Fibroblast of skin of left biceps (primary cell): ENCODE measurements at places on chromosomes 1 and 21.

GRCh38 chr21:42433946-42434551 lies 30.3 kb downstream of the UBASH3A start:
- no peak for DNase-seq

- DNase-seq = no peak
These were observed 120.4 kb upstream of the PTGFR start for GRCh38 chr1:78370356-78370755.

DNA sequence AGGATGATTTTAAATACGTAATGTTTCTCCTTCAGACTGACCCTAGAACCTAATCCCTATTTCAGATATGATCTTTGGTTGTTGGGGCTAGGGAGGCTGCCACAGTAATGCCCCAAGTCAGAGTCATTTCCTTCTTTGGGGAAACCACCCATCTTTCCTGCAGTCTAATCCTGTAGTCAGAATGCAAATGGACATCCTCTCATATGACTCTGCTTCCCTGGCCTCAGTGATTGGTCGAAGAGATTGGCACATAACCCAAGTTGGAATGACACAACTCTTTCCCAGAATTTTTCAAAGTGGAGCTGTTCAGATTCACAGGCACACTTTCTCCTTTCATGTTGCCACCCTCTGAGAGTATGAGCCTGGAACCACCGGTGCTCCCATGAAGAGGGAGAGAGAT lies 58.8 kb upstream of the ZNF644 start:
- DNase-seq = no peak

DNA sequence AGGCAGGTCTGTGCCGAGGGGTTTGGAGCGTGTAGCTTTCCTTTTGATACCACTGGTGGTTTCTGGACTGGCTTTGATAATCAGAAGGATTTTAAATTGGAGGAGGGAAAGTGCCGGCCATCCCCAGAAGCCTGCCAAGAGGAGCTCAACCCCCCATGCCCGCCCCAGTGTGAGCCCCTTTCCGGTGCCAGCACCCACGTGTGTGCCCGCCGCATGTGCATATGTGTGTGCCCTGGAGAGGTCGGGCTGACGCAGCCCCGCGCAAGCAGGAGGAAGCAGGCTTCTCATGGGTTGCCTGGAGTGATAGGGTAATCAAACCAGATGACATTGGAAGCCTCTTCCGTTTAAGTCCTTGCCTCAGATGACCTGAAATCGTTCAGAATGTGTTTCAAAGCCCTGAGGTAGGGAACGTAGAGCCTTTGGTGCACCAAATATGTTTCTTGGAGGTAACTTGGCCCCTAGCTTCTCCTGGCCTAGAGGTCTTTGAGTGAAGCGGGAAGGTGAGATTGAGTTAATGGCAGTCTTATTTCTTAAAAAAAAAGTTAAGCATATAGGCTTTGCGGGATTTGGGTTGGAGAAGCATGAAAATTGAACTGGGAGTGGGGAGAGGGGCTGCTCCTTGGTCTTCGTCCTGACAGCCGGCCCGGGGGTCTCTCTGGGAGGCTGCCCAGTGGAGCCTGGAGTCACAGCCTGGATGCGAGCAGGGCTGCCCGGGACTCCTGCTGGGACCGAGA lies 34.1 kb upstream of the ARHGEF16 start:
- no peak for DNase-seq

DNA sequence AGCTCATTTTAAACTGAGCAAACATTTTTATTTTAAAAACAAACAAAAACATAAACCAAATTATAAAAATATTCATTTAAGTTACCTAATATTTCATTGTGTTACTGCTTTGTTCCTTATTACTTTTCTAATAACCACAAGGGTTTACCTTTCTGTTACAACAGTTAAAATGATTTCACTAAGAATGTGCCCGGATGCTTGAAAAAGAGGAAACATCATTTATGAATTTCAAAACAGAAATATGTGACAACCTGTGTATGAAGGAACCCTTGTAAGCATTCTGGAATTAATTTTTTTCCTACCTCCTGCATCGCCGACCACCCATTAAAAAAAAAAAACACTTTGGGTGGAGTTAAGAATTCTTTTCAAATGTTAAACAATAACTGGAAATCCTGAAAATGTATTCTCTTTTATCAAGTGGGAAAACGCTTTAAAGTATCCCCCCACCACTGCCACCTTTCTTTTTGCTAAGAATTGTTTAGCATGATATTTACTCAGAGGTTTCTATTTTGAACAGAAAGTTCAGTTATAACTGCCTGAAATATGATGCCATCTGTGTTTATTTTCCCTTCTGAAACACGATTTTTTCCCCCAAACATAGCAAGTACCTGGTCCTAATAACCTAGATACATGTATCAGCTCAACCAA lies 9.1 kb downstream of the CYYR1 start:
- DNase-seq = no peak

DNA sequence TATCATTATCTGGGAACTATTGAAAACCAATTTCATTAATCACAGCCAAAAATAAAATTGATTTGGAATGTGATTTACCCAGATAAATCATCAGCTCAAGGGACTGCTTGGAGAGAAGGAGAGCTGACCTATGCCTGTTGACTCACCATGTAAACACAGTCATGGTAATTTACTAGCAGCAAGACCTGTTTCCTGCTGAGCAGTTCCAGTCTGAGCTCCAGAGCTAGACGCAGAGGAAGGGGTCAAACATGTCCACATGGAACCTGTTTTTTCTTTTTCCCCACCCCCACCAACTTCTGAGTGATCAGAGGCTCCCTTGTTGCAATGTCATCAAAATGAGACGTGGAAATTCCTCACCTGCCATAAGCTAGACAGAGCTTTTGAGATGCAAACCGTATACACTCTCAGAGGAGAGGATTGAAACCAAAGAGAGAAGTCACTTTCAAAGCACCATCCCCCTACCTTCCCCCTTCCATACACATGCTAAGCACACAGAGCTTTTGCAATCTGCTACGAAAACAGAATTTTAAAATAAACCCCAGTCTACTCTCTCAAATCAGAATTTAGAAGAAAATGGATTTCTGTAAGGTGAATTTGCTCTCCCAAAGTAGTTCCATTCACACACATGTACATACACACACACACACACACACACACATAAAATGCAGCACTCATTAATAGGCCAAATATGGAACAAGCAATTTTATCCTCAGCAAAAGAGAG lies 55.9 kb upstream of the PTGFRN start:
- no peak for DNase-seq

DNA sequence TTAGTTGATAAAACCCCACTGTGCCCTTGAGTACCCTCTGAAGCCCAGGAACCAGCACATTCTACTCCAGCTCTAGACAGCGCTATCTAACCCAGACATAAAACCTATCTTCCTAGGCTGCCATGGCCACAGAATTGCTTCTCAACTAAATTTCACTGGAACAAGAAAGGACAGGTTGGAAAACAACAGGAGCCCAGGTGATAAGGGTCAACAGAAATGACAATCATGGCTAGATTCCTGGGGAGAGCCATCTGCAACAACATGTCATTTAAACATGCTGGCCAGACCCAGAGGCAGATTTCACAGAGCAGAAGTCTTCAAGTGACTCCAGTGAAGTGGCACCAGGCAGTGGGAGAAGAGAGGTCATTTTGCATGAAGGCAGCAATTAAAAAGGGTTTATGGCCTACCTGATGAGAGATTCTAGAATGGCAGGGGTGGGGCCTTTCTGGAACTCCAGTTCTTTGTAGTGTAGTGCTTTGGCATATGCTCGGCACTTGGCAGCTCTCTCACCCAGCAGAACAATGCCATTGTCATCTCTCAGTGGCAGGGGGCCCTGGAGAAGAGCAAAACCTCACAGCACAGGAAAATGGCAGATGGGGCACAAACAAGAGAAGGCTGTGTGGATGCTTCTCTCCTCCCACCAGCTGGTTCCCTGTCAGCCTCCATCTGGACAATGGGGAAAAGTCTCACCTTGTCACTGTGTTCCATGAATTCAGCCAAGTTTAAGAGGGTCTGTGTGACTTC lies 9.9 kb downstream of the ANGPTL7 start:
- no peak for DNase-seq

GRCh38 chr21:16741141-16741665 lies 771.6 kb upstream of the CXADR start:
- no peak for DNase-seq

GRCh38 chr1:180152588-180152987 lies 2.1 kb upstream of the QSOX1 start:
- no peak for DNase-seq

DNA sequence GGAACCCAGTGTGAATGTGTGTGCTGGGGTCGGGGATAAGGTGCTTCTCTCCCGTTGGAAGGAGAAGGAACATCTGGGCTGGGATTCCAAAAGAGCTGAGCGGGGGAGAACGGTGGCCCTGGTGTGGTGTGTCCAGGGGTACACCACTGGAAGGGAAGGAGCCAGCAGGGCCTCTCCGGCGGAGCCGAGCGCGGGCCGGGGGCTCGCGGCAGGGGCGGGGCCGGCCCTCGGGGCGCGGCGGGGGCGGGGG lies 231 bp upstream of the RPS6KA1 start:
- DNase-seq = no peak

DNA sequence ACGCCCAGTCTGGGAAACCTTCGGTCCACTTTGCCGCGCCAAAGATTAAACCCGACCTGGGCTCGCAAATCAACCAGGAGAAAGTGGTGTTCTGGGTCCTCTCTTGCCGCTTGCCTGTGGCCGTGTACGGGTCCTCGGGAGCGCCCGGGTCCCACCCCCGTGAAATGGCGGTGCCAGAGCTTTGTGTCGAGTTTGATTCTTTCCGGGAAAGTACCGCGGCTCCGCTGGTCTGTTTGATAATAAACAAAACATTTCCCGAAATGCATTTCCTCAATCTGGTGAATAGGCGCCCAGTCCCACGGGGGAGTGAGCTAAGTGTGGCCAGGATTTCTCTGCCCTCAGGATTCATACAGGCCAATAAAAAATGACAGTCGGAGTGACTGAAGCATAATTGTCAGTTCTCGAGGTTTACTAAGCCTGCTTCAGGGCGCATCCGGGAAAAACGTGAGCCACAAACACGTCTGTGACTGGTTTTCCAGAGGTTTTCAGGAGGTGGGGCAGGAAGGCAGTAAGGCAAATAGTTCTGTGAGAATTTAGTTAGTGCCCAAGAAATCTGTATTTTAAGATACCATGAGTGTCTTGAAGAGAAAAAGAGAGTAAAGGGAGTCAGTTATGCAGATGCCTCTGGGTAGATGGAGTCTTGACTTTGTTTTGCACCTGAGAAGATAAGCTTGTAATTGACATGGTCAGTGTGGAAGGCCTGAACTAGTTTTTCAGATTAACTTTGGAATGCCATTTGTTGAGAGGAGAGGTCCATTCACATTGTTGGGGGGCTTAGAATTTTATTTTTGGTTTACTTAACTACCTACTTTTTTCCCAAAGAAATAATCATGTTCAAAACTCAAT lies 675 bp downstream of the IFNAR1 start:
- DNase-seq = no peak

- no peak for DNase-seq
These were observed 89.1 kb upstream of the SLC25A33 start for GRCh38 chr1:9449976-9450696.

- DNase-seq = no peak
These were observed 3.8 kb downstream of the GJB3 start for GRCh38 chr1:34784751-34785221.

DNA sequence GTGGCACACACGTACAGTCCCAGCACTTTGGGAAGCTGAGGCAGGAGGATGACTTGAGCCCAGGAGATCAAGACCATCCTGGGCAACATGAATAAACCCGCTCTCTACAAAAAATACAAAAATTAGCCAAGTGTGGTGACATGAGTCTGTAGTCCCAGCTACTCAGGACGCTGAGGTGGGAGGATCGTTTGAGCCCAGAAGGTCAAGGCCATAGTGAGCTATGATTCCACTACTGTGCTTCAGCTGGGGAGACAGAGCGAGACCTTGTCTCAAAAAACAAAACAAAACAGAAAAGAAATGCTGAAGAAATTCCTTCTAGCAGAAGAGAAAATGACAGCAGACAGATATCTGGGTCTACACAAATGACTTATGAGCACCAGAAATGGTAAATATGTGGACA lies 10.3 kb downstream of the ALDH9A1 start:
- DNase-seq = no peak
